ENCODE measurements at places on chromosomes 16 and 17. TPM values are rescaled to one million over a fixed set of nuclear protein-coding genes. Genes with fewer than 3 reads are reported as not detected.
A peak's percentile ranks its signal among the peaks of the same experiment; 100 is the strongest.

DNA sequence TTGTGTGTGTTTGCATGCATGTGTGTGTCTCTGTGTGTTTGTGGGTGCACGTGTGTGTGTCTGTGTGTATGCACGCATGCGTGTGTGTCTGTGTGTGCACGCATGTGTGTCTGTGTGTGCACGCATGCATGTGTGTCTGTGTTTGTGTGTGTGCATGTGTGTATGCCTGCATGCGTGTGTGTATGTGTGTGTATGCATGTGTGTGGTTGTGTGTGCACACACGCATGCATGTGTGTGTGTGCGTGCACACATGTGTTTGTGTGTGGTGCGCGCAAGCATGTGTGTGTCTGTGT is 239.9 kb upstream of the TNRC6C start:
- no peak for DNase-seq

- DNase-seq, result no peak
Measured at GRCh38 chr17:82568997-82569393, 49.5 kb downstream of the FOXK2 start.

The CX3CL1 gene
- total RNA-seq, result 8.2 TPM

The AARSD1 gene
- total RNA-seq, result 26.0 TPM

- DNase-seq, result no peak
Measured at GRCh38 chr16:84526794-84527531, 22.5 kb upstream of the MEAK7 start.

The TUBG1 gene
- 38.6 TPM for total RNA-seq

- DNase-seq, result peak; percentile 5
Measured at GRCh38 chr16:67250045-67250327, 1.2 kb downstream of the SLC9A5 start.

The RNF43 gene
- 2.0 TPM for total RNA-seq

The TBC1D3G gene
- total RNA-seq, result not detected

GRCh38 chr16:2523801-2524231 is 3.6 kb downstream of the AMDHD2 start:
- DNase-seq, result no peak

- no peak for DNase-seq
Measured at GRCh38 chr16:83238949-83239691, 568.7 kb upstream of the HSBP1 start.

GRCh38 chr17:50631908-50632571 is 2.6 kb upstream of the ABCC3 start:
- peak; percentile 7 for DNase-seq

The SHBG gene
- total RNA-seq, result 1.2 TPM

The WNT3 gene
- total RNA-seq, result 2.5 TPM

DNA sequence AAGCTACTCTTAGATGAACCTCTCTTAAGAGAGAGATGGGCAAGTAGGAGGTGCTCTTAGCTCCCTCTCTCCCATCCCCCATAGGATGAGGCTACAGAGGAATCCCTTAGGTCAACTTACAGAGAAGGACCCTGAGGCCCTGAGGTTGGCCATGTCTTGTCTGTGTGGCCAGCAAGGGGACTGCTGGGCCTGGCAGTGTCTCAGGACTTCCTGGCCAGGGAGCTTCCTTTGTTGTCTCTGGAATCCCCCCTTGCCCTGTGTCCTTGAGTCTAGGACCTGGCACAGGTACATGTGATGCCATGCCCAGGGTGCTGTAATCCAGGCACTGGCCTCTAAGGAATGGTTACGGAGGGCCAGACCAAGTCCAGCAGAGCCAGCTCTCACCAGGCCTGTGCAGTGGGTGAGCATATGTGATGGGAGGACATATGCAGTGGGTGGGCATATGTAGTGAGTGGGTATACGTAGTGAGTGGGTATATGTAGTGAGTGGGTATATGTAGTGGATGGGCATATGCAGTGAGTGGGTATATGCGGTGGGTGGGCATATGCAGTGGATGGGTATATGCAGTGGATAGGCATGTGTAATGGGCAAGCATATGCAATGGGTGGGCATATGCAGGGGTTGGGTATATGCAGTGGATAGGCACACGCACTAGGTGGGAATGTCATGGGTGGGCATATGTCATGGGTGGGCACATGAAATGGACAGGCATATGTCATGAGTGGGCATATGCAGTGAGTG is 20.3 kb upstream of the PECAM1 start:
- no peak for DNase-seq

DNA sequence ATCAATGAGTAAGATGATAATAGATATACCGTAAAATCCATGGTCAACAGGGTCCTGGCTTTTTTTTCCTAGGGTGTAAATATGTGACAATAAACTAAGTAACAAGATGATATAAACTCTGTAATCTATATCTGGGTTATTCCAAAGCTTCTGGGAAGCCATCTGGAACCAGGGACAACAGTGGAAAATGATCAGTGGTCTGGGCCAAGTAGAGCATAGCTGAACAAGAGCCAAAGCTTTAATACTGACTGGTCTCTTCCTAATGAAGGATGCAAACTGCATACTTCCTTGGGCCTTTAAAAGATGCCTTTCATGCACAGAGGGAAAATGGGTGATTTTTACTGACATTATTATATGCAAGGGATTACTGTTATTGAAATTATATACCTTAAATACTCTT is 8.9 kb downstream of the CA10 start:
- DNase-seq, result no peak

The EVI2B gene
- 5.5 TPM for total RNA-seq

- no peak for DNase-seq
Measured at GRCh38 chr16:239948-240277, 5.3 kb downstream of the FAM234A start.

GRCh38 chr17:81189670-81190530 is 23.9 kb upstream of the AATK start:
- no peak for DNase-seq

Measured in right cardiac atrium (tissue), 5 donors.